ENCODE measurements at places on chromosomes 12 and 14. TPM values are rescaled to one million over a fixed set of nuclear protein-coding genes. Genes with fewer than 3 reads are reported as not detected.

- DNase-seq = no peak
- H3K4me3 ChIP-seq = no peak overlapping the region
- no peak overlapping the region for H3K27ac ChIP-seq
- H3K4me1 ChIP-seq = peaks cover 12% of the 10 kb centered on the region
Measured at GRCh38 chr14:65934070-65934435, 521.5 kb downstream of the FUT8 start.

Gene PMCH
- total RNA-seq = not detected

Gene DNAI7
- not detected for total RNA-seq

Gene DNAH10
- total RNA-seq = 0.03 TPM

DNA sequence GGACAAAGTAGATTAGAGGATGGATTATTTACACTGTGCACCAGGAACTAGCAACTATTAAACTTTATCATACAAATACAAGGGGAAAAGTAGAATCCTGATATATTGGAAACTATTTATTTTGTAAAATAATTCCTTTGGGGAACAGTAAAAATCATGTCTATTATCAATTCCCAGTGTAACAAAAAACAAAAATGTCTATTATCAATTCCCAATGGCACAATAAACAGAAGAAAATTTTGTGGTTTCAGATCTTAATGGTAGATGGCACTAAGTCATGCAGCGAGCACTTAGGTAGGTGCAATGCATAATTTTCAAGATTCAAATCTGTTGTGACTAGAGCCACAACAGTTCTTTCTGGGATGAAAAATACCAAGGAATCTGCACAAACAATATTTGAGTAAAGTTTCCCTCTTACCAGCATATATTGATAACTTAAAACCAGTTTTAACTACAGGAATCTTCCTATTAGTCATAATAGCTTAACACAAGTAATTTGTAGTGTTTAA is 13.7 kb downstream of the CFL2 start:
- H3K36me3 ChIP-seq = no peaks in the 10 kb centered on the region
- H3K27ac ChIP-seq = no peak overlapping the region
- no peak for DNase-seq
- H3K27me3 ChIP-seq = no peaks in the 10 kb centered on the region
- H3K4me1 ChIP-seq = no peaks in the 10 kb centered on the region

Gene FGD6
- total RNA-seq = 24.0 TPM

GRCh38 chr14:53528185-53528671 is 375.1 kb upstream of the DDHD1 start:
- no peaks in the 10 kb centered on the region for H3K36me3 ChIP-seq
- H3K4me3 ChIP-seq = no peak overlapping the region
- H3K4me1 ChIP-seq = no peaks in the 10 kb centered on the region
- H3K27ac ChIP-seq = no peak overlapping the region

Gene OAS2
- total RNA-seq = not detected

GRCh38 chr12:728781-729180 is 23.6 kb upstream of the WNK1 start:
- no peak overlapping the region for H3K4me3 ChIP-seq
- no peaks in the 10 kb centered on the region for H3K27me3 ChIP-seq
- no peaks in the 10 kb centered on the region for H3K36me3 ChIP-seq
- DNase-seq = no peak
- no peak overlapping the region for H3K27ac ChIP-seq

DNA sequence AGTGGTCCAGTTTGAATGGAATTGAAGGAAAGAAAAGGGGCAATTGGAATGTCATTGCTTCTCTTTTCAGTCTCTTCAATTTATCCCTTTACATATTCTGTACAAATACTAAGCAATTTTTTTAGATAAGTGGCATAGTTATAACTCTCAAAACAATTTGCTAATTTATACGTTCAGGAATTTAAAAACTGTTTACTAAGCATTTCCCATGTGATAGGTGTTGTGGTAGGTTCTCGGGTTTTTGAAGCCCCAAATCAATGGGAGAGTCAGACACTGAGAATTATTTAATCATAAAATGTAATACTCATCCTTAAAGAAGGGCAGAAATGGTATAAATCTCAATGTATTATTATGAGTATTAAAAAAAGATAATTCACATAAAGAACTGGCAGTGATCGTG is 197.1 kb downstream of the CNTN1 start:
- peaks cover 19% of the 10 kb centered on the region for H3K4me1 ChIP-seq
- H3K27me3 ChIP-seq = no peaks in the 10 kb centered on the region
- no peak for DNase-seq

GRCh38 chr12:131346555-131347344 is 364.1 kb upstream of the SFSWAP start:
- peaks cover 22% of the 10 kb centered on the region for H3K4me1 ChIP-seq
- no peak for DNase-seq
- H3K4me3 ChIP-seq = no peak overlapping the region

Gene DBX2
- total RNA-seq = not detected

Gene LRFN5
- 6.3 TPM for total RNA-seq

DNA sequence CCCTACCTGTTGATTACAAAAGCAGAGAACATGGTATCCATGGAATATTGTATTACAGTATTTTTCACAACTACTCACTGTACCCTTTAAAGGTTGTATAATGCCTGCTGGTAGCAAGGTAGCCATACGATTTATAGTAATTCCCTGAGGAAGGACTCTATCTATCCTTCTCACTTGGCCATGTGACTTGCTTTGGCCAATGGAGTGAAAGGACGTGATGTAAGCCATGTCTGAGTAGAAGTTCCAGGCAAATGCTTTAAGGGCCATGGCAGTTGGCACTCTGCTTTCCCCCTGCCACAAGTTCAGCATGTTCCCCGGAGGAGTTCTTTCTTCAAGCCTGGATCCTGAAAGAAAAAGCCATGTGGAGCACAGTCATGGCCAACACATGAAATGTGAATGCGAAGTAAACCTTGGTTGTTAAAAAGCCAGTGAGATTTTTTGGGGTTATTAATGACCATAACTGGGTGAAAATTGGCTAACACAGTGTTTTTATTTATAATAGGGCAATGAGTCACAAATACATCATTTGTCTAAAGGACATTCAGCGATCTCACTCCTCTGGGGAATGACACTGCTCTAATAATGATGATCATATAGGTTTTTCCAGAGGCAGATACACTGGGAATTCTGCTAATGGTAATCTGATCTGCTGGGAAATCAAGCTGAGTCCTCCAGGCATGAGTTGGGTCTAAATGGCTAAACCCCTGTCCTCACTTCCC is 67.4 kb upstream of the SLC38A2 start:
- no peaks in the 10 kb centered on the region for H3K27me3 ChIP-seq
- no peak overlapping the region for H3K4me3 ChIP-seq
- H3K27ac ChIP-seq = no peak overlapping the region

DNA sequence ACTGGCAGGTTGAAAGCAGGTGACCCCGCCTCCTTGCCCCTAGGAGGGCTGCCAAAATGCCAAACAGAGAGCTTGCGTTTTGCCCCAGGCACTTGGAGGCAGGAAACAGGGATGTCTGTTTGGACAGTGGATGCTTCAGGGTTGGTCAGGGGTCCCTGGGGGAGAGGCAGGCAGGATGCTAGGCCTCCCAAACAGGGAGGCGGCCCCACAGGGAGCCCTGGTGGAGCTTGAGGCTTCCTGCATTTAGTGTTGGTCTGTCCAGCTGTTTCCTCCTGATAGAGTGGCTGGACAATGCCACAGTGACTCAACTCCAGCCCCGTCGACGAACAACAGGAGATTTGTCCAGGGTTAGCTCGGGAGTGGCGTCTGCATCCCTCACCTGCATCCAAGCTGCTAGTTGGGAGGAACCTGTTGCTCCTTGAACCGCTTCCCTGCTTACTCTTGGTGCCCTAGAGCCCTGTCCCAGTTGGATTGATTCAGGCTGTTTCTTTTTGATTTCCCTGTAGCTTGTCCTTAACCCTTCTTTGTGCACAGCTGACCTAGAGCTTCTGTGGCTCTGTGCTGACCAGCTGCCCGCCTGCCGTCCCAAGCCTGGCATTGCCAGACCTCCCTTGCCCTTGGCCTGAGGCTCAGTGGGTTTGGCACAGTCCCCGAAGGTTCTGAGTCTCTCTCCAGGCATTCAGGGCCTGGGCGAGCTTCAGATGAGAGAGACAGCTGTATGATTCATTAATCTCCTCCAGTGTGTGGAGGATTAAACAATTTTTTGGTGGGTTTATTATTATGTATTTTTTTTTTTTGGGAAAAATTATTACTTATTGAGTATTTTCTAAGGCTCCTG is 45.9 kb downstream of the TSPAN9 start:
- 0 out of 2 replicates have a peak overlapping the region, but pooled peaks have one; percentile 26 for H3K27ac ChIP-seq
- H3K27me3 ChIP-seq = no peaks in the 10 kb centered on the region
- H3K36me3 ChIP-seq = no peaks in the 10 kb centered on the region
- DNase-seq = peak; percentile 47

DNA sequence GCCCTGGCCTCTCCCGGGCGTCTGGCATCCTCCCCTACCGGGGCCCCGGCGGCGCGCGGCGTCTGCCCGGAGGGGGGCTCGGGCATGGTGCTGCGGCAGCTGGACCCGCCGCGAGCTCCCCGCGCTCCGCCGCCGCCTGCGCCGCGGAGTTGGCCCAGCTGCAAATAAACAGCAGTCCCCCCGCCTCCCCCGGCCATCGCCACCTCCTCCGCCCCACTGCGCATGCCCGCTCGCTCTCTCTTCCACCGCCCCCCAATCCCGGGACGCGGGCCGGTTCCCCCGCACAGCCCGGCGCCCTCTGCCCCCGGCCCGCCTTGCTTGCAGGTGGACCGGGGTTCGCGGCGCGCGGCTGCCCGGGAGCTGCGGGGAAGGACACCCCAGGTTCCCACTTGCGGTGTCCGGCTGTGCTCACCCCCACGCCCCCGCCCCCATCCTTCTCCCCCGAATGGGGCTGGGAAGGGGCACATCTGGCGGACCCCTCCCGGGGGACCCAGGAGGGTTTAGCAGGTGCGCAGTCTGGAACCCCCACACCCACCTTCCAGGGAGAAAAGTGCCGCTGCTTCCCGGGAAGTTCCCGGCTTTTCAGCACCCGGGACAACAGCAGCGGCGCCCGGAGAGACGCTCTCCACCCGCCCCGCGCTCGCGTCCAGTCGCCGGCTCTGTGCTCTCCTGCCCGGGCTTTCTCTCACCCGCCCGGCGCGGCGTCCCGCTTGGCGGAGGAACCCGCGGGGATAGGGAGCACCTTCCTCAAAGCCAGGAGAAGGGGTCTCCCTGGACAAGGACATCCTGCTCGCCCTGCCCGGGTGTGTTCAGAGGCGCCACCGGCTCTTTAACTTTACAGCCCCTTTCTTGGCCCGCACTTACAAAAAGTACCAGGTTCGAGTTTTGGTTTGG is at the start of gene TMTC1:
Gene TMTC1 (minus strand): TSS at position 170 of the 894 bp plus-strand sequence. CDS start 191 bp downstream, outside the sequence.
- peak; percentile 87 for DNase-seq
- peaks cover 16% of the 10 kb centered on the region for H3K4me1 ChIP-seq
- H3K4me3 ChIP-seq = peak within 1 kb of the TSS; percentile 81
- no peak within 1 kb of the TSS for H3K27ac ChIP-seq
- H3K36me3 ChIP-seq = peaks cover 8% of the 10 kb centered on the region
- H3K27me3 ChIP-seq = peaks cover 31% of the 10 kb centered on the region

DNA sequence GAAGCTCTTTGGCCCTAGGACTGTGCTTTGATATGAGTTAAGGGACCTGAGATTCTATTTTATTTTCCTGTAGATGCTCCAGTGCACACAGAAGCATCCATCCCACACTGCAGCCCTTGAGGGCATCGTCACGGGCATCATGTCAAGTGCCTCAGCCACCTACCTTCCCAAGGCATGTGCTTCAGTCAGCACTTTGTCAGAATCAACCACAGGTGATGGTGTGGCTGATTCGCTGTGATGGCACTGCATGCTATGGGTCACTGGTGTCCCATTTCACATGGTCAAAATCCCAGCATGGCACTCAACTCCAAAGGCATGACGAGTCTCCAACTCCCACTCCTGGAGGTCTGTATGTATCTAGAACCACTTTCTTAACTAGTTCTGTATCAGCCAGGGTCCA is 100.8 kb downstream of the AACS start:
- H3K27ac ChIP-seq = no peak overlapping the region
- no peak for DNase-seq
- no peaks in the 10 kb centered on the region for H3K36me3 ChIP-seq
- H3K27me3 ChIP-seq = no peaks in the 10 kb centered on the region
- no peak overlapping the region for H3K4me3 ChIP-seq
- no peaks in the 10 kb centered on the region for H3K4me1 ChIP-seq

- H3K4me1 ChIP-seq = no peaks in the 10 kb centered on the region
- DNase-seq = no peak
- H3K36me3 ChIP-seq = no peaks in the 10 kb centered on the region
- H3K27me3 ChIP-seq = no peaks in the 10 kb centered on the region
- H3K4me3 ChIP-seq = no peak overlapping the region
Measured at GRCh38 chr14:90132821-90133570, 71.2 kb downstream of the KCNK13 start.

- peaks cover 12% of the 10 kb centered on the region for H3K4me1 ChIP-seq
- no peak overlapping the region for H3K4me3 ChIP-seq
Measured at GRCh38 chr12:50102131-50102531, 1.7 kb upstream of the GPD1 start.

Gene CNOT2
- 152 TPM for total RNA-seq

GRCh38 chr12:60847281-60847680 is 1251.5 kb downstream of the SLC16A7 start:
- no peak for DNase-seq
- no peaks in the 10 kb centered on the region for H3K36me3 ChIP-seq
- H3K27ac ChIP-seq = no peak overlapping the region
- no peak overlapping the region for H3K4me3 ChIP-seq

Gene KLRB1
- total RNA-seq = not detected

DNA sequence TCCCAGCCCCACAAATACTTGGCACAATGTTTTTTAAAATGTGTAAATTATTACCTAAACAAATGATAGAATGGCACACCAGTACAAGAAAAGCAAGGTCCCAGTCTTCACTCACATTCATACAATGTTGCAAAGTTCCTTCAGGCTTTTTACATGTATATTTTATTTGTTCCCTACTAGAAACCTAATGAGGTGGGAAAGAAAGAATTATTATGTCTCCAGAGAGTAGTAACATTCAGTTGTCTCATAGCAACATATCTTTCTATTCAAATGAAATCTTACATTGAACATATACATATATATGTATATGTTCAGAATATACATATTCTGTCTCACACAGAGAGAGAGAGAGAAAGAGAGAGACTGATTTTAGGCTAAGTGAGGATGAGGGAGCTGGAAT is 85.2 kb downstream of the PLCZ1 start:
- DNase-seq = no peak
- H3K36me3 ChIP-seq = no peaks in the 10 kb centered on the region
- no peak overlapping the region for H3K4me3 ChIP-seq
- H3K27ac ChIP-seq = no peak overlapping the region

Gene SLC17A8
- total RNA-seq = not detected

- H3K36me3 ChIP-seq = no peaks in the 10 kb centered on the region
- H3K4me3 ChIP-seq = no peak overlapping the region
- H3K4me1 ChIP-seq = no peaks in the 10 kb centered on the region
Measured at GRCh38 chr12:24705216-24705615, 243.7 kb downstream of the BCAT1 start.

Gene KIF5A
- 21.3 TPM for total RNA-seq

All from GM23338 (cell line).